ENCODE measurements at places on chromosomes 4 and X.

DNA sequence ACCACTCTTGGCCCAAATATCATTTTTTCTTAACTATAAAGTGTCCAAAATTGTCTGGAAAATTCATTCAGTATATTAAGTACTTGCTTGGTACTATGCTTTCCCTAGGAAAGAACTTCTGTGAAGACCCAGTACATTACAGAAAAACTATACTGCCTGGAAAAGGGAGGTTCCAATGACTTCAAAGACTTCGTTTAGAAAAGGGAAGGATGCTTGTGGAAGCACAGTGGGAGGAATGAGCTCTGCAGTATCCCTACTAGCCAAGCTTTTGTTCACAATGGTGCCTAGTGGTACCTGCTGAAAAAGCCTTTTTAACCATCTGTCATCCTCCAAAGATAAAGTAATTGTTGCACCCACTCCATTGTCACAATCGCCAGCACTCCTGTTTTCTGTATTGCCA, 7.2 kb downstream of the TEC start:
- DNase-seq: no peak

- DNase-seq: no peak
Measured at GRCh38 chr4:17276776-17277175, 235.1 kb downstream of the QDPR start.

GRCh38 chr4:65924843-65925242, 254.6 kb upstream of the EPHA5 start:
- no peak for DNase-seq

- DNase-seq: no peak
Measured at GRCh38 chrX:45868425-45868824, 667.7 kb upstream of the DIPK2B start.

GRCh38 chrX:6738518-6739470, 203.9 kb upstream of the VCX3A start:
- DNase-seq: no peak

- DNase-seq: no peak
Measured at GRCh38 chr4:114217150-114217817, 237.8 kb upstream of the ARSJ start.

DNA sequence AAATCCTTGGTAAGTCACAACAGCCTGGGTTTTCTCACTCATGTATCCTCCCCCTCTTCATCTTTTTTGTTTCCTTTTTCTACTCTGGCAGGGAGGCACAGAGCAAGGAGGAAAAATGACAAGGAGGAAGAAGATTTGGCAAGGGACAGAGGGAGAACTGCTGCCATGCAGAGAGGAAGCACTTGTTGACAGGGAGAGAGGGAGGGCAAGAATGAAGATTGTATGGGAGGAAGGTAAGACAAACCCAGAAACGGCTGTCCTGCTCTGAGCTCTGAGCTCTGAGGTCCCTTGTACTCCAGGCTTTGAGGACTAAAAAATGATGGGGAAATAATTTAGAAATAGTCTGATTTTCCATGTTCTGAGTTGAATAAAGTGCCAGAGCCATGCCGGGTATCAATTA, 123.9 kb downstream of the DCHS2 start:
- no peak for DNase-seq

- no peak for DNase-seq
Measured at GRCh38 chr4:2298532-2298991, 36.7 kb upstream of the MXD4 start.

DNA sequence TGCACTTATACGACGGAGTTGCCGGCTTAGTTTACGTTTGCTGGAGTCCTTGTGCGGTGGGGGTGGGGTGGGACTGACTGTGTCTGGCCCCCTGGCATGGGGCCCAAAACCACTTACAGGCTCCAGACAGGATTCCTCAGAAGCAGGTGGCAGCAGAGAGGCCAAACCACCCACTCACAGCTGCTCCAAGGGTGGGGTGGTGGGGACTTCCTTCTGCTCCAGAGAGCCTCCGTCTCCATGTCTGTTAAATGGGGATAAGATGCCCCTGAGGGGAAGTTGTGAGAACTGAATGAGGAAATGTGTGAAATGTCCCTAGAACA, 36.7 kb downstream of the PSAPL1 start:
- no peak for DNase-seq

DNA sequence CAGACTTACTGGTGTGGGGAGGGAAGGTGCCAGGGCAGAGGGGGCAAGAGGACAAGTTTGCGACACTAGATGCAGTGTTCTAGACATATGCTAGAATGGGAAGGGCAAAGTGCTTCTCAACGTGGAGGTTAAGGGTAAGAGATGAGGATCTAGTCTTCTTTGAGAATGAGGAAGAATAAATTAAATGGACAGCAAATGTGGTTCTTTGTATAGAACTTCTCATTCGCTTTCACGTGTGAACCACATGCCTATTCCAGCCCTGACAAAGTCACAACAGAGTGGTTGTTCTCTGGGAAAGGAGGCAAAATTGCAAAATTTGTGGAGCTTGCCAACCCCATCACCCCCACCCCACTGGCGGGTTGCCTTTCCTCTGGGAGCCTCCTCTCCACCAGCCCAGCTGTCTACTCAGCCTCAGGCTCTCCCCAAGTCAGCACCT, 1.5 kb upstream of the ANXA5 start:
- no peak for DNase-seq

- DNase-seq: no peak
Measured at GRCh38 chr4:77176640-77177039, 19.6 kb downstream of the CCNG2 start.

GRCh38 chr4:171473155-171473554, 340.0 kb upstream of the GALNTL6 start:
- DNase-seq: no peak

DNA sequence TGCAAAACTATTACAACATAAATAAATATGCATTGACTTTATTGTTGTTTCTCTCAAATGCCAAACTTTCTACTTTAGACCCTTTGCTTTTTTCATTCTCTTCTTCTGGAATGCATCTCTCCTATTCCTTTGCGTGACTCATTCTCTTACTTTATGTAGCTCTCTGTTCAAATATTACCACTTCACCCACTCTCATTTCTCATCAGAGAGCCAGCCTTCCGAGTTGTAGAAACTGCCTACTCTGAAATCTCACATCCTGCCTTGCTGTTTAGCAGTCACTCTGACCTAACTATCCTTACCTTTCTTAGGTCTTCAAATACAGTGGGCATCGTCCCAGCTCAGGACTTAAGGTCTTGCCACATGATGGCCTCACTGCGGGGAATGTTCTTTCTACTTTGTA, 143.5 kb downstream of the GALNTL6 start:
- no peak for DNase-seq

GRCh38 chrX:109873983-109874382, 128.9 kb upstream of the TMEM164 start:
- no peak for DNase-seq

- DNase-seq: no peak
Measured at GRCh38 chr4:169279108-169279507, 8.4 kb upstream of the SH3RF1 start.

DNA sequence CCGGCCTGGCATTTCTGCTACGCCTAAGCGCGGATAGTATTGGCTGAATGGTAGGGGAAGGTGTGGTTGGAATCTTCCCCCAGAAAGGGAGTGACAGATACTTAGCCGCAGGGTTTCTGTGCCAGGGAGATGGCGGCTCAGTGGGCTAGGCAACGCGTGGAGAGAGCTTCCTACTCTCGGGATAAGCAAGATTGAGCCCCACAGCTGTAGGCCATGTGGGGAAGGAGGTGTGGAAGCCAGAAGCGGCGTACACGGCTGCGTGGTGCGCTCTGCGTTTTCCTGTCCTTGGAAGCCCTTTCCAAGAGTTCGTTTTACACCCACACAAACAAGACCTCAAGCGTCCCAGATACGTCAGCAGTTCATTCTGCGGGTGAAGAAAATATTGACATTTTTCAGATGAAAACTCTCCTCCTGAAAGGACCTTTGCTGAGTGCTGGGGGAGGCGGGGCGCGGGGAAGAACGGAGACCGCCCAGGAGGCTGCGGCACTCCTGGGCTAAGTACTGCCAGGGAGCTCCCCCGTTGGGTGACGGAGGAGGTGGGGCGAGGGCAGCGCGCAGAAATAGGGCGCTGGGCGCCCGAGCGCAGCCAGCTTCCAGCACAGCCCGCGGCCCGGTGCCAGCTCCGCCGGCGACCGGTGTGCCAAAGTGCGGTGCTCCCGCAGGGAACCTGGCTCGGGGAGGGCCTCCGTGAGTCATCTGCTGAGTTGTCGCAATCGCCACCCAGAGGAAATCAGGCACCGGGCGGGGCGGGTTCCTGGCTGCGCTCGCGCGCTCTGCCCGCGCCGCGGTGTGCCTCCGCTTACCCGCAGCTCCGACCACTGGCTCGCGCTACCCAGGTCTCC, at the start of gene GPAT3:
GPAT3 (plus strand) TSS at position 589 of the 842 bp plus-strand sequence. CDS start 515 bp downstream, outside the sequence.
- peak; percentile 84 for DNase-seq

DNA sequence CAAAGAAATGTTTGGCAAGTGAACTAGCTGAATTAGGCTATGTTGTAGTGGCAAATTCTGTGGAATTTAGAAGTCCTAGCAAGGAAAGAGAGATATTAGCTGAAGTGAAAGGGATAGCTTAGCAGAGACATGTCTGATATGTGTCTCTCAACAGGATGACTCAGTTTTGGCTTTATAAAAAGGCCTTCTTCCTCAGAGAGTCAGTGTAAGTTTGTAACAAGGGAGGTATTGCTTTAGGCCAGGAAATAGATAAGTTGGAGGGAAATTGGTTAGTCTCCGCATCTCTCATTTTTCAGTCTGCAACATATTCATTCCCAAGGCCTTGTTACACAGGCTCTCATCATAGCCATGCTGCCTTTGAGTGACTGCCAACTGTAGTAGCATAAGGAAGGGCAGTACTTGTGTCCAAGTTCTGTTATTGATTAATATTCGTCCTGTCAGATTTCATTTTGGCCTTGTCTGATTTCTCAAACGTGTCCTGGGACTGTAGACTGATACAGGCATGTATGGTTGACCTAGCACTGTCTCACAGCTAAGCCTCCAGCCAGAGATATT, 4.0 kb downstream of the TMEM164 start:
- no peak for DNase-seq

GRCh38 chr4:26907731-26908599, 47.3 kb downstream of the STIM2 start:
- DNase-seq: no peak

DNA sequence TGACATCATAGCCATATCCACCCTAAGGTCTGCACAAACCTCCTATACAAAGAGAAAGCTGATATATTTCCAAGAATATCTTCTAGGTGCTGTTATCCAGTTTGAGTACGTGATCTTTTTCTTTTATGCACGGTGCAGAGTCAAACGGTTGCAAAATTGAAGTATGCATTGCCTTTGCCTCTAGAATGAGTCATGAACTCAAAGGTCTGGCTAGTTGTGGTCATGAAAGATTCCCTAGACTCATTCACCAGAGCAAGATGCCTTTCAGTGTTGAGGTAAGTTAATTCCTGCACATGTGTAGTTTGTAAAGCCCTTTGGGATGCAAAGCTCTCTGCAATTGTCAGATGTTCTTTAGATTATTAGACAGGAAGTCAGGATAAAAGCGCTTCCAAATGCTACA, 704.4 kb downstream of the PCDH19 start:
- no peak for DNase-seq

GRCh38 chr4:169854090-169854489, 96.3 kb upstream of the HPF1 start:
- DNase-seq: no peak

DNA sequence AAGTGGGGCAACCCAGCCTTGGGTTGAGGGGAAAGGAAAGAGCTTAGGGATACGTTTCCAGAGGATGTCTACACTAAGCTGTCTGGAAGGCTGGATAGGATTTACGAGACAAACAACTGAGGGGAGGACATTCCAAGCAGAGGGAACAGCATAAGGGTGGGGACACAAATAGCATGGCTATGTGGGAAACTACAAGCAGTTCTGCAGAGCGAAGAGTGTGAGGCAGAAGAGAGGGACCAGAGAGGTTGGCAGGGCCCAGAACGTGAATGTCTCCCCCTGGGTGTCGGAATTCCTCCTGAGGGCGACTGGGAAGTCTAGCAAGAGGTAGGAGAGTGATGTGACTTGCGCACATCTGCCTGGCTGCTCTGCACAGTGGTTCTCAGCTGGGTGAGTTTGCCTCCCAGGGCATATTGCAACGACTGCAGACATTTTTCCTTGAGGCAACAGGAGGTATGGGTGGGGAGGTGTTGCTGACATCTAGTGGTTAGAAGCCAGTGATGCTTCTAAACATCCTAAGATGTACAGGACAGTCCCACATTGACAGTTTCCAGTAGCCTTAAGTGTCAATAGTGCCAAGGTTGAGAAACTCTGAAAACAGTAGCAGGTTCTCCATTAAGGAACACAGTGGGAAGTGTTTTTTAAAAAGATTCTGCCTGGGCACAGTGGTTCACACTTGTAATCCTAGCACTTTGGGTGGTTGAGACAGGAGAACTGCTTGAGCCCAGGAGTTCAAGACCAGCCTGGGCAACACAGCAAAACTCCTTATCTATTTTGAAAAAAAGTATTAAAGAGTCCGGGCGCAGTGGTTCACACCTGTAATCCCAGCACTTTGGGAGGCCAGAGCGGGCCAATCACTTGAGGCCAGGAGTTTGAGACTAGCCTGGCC, 9.2 kb downstream of the NDUFA1 start:
- DNase-seq: peak; percentile 34

- no peak for DNase-seq
Measured at GRCh38 chr4:138961129-138961528, 54.5 kb upstream of the NOCT start.

- no peak for DNase-seq
Measured at GRCh38 chr4:86521373-86521969, 72.6 kb upstream of the PTPN13 start.

DNA sequence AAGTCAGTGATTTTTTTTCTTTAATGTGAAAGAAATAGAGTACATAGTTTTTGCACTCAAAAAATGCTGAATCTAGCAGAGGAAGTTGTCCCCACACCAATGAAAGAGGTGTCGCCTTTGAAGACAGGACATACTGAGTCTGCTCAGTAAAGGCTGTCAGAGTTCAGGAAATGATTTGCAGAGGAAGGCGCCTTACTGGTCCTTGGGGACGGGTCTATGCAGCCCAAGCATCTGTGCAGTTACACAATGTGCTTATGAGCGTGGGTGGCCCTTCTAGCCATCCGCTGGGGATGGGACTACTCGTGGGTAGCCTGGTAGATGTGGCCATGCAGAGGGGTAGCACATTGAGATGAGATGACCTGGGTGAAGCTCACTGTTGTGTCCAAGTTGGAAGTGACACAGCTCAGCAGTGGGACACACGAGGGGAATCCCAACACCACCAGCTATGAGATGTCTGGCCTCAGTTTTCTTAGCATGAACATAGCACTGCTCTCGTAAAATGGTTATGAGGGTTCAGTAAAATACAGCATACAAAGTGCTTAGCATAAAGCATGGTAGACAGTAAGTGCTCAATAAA, 116.5 kb upstream of the RBPJ start:
- peak; percentile 36 for DNase-seq

GRCh38 chr4:169254546-169254983, 16.2 kb downstream of the SH3RF1 start:
- DNase-seq: no peak

- peak; percentile 62 for DNase-seq
Measured at GRCh38 chr4:6917461-6918271, 8.0 kb downstream of the TBC1D14 start.

- no peak for DNase-seq
Measured at GRCh38 chr4:15535599-15535998, 65.9 kb downstream of the CC2D2A start.

- DNase-seq: no peak
Measured at GRCh38 chr4:98994474-98995182, 893 bp upstream of the METAP1 start.
